ENCODE measurements at places on chromosomes 6 and 20.

GRCh38 chr6:68632734-68633133 is 2.3 kb upstream of the ADGRB3 start:
- DNase-seq = no peak

DNA sequence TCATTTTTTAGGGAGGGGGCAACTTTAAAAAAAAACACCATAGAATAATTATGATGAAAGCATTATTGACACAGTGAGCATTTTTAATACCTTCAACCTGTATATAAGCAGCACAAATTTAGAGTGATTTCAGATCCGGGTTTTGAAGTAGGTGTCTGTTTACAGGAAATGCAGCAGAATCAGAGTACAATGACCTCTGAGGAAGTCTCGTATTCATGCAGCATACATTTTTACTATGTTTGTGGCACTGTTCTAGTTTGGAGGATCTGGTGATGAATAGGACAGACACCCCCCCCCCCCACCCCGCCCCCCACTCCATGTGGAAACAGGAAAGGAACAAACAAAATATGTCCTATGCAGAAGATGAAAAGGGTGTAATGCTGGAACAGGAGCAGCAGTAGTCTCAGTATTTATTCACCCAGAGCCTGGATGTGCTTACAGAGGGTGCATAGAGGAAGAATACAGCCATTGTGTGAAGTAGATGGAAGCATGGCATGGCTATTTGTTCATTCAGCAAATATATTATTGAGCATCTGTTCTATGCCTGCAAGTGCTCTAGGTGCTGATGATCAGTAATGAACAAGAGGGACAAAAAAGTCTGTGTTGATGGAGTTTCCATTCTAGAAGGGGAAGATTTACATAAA is 19.7 kb downstream of the VAPB start:
- DNase-seq = no peak

DNA sequence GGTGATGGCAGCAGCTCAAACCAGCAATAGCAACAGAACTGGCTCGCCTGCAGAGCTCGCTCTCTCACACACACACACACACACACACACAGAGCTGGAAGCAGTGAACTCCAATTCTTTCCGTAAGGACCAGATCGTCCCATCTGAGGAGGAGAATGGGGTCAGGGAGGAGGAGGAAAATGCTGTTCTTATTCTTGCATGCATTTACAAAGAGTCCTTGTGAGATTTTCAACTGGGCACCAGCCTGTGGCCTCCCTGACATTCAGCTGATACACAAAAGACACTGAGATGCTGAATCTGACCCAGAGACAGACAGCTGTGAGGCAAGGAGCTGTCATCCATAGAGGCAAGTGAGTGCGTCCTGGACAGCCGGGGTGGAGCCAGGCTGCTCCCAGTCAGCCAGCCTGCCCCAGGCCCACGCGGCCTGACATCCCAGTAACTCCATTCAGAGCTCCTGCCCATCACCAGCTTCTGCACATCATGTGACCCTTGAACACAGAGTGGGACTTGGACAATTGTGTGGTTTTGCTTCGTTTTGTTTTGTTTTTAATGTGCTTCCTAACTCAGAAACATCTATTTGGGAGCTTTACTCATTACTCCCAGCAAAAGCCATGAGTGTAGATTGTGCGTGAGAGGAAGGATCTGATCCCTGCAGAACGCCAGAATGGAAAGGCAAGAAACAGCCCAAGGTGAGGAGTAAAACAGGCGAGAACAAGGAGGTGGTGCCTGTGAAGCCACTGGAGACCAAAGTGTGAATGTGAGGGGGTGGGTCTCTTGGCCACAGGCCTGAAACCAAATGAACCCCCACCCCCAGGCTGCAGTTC is 2.1 kb downstream of the SERPINB9 start:
- DNase-seq = no peak

DNA sequence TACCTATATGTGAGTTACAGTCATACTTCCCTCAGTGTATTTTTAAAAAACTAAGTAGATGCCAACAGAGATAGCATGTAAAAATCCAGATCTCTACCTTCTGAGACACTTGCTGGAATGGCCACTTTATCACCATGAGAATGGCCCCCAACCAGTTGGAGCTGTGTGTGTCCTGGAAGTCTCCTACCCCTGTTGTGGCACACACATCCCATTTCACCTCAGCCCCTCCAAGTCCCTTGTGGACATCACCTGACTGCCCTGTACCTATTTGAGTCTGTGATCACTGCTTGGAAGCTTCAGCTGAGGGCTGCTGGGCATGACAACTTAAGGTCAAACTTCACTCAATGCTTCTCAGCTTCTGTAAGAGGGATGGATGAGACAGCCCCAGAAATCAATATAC is 24.1 kb downstream of the MOCS1 start:
- no peak for DNase-seq

DNA sequence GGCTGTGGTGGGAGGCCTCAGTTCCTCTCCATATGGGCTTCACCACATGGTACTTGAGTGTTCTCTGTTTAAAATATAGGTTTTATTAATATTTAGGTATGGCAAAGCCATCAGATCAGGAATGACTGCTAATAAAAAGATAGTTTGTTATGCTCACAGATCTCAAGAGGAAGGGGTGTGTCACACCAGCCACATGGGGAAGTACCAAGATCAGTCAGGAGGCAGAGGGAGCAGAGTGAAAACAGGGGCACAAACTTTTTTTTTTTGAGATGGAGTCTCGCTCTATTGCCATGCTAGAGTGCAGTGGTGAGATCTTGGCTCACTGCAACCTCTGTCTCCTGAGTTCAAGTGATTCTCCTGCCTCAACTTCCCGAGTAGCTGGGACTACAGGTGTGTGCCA is 92.1 kb upstream of the GCM1 start:
- DNase-seq = no peak

- no peak for DNase-seq
These were observed 27.0 kb downstream of the ZNF292 start for GRCh38 chr6:87182321-87182720.

DNA sequence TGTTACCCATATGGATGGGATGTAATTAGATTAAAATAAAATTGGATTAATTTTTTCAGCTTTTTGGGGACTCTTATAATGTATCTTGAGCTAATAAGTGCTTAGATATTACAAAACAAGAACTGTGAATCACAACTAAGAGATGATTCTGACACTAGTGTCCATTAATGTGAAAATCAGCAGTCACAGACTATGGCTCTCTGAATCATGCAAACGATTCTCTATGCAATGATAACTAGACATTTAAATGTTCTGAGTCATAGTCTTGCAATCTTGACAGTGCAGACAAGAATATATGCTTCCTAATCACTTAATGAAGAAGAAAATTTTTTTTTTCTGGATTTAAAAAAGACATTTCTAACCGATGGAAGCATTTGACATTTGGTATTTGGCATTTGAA is 82.2 kb upstream of the OPRM1 start:
- no peak for DNase-seq

GRCh38 chr6:122511193-122511924 is 39.8 kb upstream of the SERINC1 start:
- no peak for DNase-seq

GRCh38 chr6:43768983-43769525 is 957 bp upstream of the VEGFA start:
- DNase-seq = no peak

- no peak for DNase-seq
These were observed 38.9 kb upstream of the NKX2-4 start for GRCh38 chr20:21436205-21436604.

DNA sequence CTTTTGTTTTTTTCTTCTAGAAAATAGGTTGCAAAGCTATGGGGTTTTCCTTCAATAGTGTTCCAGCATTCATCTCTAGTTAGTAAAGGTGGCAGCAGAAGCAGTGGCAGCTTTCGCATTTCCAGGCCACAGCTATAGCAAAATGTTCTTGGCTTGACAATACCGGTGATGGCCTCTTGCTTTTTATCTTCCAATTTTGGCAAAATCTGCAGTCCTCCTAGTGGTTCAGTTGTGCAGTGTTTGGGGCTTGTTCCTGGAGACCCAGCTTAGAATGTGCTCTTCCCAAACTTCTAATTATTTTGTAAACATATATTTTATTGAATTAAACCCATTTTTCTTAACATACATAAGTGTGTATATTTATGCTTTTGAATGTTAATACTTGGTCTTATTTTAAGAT is 370.6 kb upstream of the MAN1A1 start:
- peak; percentile 34 for DNase-seq

GRCh38 chr6:5525209-5525608 is 263.9 kb downstream of the FARS2 start:
- DNase-seq = no peak

DNA sequence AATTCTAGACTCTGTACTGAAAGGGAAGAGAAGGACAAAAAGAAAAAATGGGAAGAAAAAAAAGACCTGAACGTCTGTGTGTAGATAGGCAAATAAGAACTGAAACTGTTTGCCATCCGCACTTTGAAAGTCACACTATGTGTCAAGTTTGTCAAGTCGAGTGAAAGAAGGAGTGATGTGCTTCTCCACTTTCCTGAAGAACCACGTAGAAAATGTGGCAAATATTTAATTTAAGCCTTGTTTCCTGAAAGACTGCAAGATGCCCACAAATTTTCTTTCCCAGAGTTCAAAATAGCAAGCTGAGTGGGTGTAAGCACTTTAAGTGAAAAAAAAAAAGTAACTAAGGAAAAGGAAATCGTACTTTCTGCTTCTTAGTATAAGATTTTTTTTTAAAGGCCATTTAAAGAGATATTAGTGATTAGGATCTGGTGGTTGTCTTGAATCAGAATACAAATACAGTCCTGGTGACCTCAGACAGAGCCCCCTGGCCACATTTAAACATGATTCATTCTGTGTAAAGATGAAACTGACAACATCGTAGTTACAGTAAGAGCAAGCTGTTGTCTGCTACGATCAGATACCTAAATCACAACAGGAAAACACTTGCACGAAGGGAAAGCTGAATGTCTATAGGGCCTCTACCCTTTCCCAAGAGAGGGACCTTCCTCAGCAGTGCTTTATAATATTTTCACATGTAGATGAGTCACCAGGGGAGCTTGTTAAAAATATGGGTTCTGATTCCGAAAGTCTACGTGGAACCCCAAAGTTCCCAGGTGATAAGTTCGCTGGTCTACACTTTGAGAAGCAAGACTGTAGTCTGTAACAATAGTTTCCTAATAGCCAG is 102.3 kb downstream of the HIVEP2 start:
- DNase-seq = no peak

DNA sequence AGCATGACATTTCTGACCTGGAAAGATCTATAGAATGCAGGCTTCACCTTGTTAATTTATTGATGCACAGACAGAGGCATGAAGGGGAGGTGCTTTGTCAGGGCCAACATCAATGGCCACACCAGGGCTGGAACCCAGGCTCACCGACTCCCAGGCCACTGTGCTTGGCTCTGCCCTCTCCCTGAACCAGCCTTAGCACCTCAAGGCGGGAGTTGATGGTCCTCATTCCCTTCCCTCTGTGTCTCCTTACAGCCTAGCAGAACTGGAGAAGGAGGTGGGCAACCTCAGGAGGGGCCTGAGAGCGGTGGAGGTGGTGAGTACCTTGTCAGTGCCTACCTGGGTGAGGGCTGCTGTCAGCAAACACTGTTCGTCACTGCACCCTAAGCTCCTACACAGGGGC is 35.6 kb downstream of the MOCS1 start:
- DNase-seq = no peak

GRCh38 chr6:30591008-30591407 is 19.8 kb downstream of the ABCF1 start:
- DNase-seq = peak; percentile 19

GRCh38 chr6:64104051-64104450 is 468.4 kb downstream of the PHF3 start:
- no peak for DNase-seq

DNA sequence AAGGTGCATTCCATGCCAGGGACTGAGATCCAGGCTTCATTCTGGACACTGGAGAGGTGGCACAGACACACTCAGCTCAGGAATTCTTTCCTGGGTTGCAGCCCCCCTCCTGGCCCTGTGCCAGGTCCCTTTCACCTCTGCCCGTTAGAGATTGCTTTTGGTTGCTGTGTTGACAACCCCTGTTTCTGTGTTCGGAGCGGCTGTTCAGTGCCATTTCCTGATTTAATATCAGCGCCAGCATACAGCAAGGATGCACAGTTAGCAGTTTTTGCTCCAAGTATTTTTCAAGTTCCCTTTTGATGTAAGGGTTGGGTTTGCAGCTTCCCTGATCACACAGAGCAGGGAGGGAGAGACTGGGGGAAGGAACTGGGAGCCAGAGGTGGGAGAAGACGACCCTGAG is 8.5 kb upstream of the MAFB start:
- DNase-seq = no peak

DNA sequence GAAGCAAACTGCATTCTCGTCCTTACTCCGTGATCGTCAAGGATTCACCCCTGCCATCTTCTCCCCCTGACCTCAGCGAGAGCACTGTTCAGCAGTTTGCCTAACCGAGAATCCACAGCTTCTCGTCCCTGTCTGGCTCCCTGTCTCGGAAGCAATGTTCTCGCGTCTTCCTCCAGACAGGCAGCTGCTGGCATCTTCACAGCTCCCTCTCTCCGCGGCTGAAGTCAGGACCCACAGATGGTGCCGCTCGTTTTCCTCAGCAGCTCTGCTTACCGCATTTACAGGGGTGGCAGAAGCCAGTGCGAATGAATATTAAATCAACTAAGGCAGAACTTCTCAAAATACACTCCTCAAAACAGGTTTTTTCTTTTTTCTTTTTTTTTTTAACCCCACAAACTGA is 18.9 kb upstream of the SLC22A2 start:
- DNase-seq = no peak

- no peak for DNase-seq
These were observed 43.0 kb downstream of the BACH2 start for GRCh38 chr6:90253631-90254030.

DNA sequence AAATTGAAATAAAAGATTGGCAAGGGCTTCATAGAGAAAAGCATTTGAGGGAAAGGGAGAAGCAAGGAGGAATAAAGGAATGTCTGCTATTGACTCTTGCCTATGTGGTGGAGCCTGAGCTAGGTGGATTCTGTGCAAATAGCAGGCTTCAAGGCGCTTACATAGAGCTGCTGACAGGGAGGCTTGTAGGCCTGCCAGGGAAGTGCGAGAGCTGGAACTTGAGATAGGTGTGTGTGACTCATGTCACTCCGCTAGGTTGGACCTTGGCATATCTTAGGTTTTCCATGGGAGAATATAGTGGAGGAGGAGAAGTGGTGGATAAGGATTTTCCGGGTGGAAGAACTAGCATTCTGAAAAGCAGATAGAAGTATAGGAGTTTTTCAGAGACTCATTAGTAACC is 14.0 kb downstream of the SNRNP48 start:
- no peak for DNase-seq

DNA sequence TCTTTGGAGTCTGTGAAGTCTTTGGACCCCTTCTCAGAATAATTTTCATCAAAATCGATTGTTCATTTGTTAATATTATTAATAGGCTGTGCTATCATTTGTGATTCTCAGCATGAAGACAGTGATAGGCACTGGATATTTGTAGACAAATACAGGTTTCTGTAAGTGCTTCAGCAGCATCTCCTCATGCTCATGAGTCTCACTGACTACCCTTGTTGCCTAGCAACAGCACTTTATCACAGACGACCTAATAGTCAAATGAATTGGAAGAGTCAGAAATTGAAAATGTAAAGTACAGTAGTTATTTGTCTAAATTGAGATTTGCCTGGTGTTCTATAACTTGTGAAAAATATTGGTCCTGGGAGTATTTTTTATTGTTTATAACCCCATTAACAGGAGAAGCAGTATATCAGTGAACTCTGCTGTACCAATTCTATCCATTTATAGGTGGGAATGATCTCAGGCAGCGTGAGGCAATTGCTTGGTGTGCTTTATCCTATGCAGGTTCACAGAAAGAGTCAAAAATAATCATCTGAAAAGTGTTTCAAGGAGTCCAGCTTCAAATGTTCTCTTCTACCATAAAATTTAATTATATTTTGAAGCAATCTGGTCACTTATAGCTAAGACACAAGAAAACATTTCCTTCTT is 684.6 kb downstream of the RFPL4B start:
- DNase-seq = no peak

GRCh38 chr6:168093634-168094033 is 14.6 kb upstream of the FRMD1 start:
- no peak for DNase-seq
